Activated T-cell treated with anti-CD3 and anti-CD28 coated beads for 48 hours (primary cell): ENCODE measurements at places on chromosomes 6 and 20.
A peak's percentile ranks its signal among the peaks of the same experiment; 100 is the strongest.

DNA sequence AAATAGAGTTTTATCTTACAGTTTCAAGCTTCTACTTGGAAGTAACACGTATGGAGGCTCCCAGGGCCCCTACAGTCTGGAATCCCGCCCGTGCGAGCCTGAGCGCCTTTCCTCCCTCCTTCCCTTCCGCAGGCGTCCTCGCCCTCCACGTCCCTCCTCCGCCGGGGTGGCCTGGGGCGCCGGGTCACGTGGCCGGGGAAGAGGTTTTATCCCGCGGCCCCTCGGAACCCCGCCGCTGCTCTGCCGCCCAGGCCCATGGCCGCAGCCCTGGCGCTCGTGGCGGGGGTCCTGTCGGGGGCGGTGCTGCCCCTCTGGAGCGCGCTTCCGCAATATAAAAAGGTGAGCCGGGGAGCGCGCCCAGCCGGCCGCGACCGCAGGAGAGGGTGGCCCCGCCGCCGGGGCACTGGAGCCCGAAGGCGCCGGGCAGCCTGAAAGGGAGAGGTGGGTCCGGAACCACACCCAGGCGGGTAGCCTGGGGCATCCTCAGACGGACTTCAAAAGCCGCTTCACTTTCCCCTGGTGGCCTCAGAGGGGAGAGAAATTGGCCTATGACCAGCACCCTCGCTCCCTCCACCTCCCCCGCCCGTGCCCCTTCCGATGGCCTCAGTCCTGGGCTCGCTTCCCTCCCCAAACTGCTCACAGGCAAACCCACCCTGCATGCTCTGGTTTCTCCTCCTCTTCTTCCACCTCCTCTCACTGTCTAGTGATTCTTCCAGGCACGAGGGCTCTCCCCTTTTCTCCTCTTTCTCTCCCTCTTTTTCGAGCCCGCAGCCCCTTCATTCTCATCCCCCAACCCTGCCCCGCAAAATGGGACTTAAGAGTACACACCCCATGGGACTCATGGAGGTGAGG lies at the start of gene CLPSL2:
CLPSL2 (plus strand) TSS at position 235 of the 852 bp plus-strand sequence; CDS start at position 256, 21 bp downstream.
- no peak for DNase-seq

DNA sequence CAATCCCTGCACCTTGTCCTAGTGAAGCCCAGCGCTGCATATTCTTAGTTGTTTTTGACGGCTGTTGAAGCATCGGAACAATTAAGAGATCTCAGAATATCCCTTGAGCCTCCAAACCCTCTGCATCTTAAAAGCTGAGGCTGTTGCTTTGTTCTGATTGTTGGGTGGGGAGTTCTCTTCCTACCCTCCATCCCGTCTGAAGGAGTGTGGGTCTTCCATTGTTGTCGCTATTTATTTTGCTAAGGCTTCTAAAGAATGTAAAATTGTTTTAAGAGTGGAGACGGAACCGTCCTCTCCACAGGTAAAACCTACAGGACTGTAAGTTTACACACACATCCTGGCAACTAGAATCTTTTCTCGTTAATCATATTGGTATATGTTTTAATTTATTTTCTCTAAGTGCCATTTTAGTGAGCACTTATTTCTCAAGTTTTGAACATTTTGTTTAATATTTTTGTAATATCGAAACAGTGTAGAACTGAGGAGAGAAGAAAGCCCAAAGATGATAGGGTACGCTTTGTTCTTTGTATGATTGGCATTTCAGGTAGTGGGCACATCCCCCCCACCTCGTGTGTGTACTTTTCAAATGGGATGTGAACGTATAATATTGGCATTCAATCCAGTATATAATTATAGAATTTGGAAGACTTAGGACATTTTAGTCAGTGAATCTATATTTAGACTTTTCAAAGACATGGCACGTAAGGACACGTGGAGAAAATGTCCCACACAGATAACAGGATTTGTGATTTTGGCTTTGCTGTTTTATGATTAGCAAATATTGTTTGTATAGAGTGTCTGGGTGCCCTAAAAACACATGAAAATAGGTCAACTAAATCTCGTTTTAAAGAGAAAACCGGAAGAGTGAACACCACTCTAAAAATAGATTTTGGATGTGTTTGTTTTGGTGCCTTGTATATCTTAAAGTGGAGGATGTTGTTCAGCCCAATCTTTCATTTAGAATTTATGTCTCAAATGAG lies 1.3 kb downstream of the RNF146 start:
- no peak for DNase-seq

DNA sequence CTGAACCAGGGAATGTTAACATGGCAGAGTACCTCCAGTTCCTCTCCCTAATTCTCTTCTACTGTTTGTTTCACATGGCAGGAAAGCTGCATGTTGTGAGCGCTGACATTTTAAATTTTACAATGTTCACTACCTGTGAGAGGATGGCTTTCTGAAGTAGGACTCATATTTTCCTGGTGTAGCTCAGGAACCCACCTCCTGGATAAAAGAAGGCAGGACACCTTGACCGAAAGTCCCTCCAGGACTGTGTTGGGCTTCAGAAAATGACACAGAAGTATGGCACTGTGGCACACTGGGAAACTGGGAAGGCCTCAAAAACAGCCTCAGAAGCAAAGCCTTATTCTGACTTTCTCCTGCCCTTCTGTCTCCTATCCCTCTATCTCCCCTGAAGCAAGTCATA lies 33.3 kb downstream of the PTPRK start:
- DNase-seq = no peak

- DNase-seq = no peak
Observed at GRCh38 chr20:46634528-46634927, 16.7 kb downstream of the SLC13A3 start.

DNA sequence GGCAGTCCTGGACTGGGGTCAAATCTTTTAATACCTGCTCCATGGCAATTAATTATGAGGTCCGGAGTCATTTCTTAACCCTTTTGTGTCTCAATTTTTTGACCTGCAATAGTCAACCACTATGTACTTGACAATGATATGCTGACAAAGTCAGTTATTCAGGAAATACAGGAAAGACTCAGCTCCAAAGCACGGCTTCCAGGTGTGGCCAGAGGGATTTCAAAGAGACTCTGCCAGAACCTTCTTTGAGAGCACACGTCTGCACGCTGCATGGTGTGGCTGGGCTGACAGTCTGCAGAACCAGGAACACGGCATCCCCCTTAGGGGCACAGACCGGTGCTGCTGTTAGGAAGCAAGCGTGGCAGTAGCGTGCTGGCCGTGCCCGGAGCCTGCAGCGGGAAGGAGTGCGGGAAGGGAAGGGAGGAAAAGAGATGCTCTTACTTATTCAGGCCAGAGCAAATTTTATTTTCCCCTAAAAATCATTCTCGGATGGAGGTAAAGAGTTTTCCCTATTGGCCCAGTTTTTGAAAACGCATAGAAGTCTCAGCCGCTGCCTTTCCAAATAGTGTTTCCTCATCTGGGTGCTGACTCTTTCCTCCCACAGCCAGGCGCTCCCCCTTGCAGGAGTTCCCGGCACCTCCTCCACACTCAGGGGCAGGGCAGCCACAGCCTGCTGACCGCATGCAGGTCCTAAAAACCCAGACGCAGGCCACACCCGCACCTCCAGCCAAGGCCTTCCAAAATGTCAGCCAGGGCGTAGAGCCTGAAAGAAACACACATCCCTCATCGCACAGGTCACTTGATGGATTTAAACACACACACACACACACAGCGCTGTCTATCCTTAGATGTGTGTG lies 187.4 kb upstream of the SNX9 start:
- no peak for DNase-seq

- DNase-seq = no peak
Observed at GRCh38 chr6:42131531-42131930, 10.9 kb downstream of the C6orf132 start.

GRCh38 chr20:62358171-62359042 lies 8.7 kb downstream of the LAMA5 start:
- DNase-seq = no peak

DNA sequence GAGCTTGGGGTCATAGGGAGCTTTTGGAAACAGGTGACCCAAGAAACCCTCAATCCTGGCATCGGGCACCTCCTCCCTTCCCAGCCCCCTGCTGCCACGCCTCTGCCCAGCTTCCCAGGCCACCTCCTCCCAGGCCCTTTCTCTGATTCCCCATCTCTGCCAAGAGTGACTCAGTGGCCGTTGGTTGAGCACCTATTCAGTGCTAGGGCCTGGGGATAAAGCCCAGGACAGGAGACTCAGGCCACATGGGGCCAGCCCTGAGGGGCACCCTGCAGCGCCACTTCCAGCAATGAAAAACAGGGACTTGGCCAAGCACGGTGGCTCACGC lies 110.1 kb downstream of the ASXL1 start:
- no peak for DNase-seq

DNA sequence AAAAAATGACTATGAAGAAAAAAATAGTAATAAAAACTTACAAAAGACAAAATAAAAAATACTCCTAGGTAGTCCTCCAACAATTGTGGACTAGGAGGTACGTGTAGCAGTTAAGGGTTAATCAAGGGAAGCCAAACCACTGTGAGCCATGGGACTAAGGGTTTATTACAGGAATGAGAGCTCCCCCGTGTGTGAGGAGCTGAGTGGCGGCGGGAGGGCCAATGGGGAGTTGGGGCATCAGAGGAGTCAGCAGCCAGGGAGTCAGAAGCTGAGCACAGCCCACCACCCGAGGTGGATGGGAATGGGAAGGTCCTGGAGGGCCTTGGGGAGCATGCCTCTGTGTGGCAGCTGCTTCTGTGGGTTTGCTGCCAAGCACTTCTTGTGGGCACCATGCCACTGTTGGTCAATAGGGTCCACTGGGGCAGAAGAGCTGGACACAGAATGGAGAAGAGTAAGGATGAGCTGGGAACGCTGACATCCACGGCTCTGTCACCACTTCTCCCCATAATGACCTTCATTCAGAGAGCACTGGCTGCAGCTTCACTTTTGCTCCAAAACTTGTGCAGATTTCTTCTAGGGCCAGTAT lies 373.3 kb downstream of the CDKAL1 start:
- no peak for DNase-seq

- DNase-seq = no peak
Observed at GRCh38 chr6:164069350-164069990, 655.0 kb downstream of the QKI start.

- peak; percentile 27 for DNase-seq
Observed at GRCh38 chr20:49591217-49591865, 23.4 kb upstream of the PTGIS start.

- DNase-seq = no peak
Observed at GRCh38 chr6:16559071-16559470, 202.2 kb downstream of the ATXN1 start.

- DNase-seq = no peak
Observed at GRCh38 chr6:126127659-126128058, 141.3 kb downstream of the TRMT11 start.

DNA sequence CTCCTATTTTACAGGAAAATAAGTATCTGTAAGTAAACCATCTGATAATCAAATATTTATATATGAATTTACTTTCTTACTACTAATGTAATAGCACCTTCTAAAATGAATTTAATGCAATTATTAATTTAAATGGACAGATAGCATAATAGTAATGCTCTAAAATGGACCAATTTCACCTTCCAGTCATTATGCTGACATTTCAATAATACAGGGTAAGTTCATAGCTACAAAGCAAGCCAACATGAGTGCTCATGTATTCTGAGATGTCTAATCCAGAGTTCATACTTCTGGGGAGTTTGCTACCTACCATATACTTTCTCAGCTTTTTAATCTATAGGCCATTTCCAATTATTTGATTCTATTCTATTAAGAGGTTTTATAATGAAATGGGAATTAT lies 11.6 kb downstream of the ENPP5 start:
- DNase-seq = no peak

- no peak for DNase-seq
Observed at GRCh38 chr20:19885594-19885938, 127.5 kb downstream of the RIN2 start.

DNA sequence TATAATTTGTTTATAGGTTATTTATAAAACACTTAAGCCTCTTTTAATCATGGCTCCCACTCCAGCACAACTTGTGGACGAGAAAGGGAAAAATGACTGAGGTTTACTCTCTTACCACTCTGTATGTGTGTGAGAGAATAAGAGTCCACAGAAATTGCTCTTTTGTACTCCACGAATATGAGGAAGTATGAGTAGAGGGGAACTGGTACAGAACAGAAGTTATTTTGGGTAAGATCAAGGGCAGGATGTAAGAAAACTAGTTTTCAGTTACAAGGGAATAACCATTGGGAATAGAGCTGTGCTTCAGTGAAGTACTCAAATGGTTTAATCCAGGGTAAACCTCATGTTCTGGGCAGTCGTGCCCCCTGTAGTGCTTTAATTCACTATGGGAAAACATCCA lies 72.6 kb downstream of the REV3L start:
- DNase-seq = no peak

DNA sequence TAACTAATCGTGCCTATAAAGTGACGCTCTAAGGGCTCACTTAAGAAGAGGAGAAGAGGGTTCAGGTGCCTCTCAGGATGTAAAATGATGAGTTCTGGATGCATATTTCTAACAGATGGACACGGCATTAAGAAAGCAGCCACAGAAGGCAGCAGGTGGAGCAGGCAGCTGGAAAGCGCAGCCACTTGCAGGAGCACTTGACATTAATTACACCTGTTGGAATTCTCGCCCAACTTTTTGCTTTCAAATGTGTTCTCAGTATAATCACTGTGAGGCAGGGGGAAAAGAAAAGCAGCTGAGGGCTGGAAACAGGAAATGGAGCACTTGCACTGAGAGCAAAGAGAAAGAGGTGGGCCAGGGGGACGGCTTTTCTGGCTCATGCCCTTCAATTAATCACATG lies 164.2 kb downstream of the NKAIN2 start:
- DNase-seq = no peak

DNA sequence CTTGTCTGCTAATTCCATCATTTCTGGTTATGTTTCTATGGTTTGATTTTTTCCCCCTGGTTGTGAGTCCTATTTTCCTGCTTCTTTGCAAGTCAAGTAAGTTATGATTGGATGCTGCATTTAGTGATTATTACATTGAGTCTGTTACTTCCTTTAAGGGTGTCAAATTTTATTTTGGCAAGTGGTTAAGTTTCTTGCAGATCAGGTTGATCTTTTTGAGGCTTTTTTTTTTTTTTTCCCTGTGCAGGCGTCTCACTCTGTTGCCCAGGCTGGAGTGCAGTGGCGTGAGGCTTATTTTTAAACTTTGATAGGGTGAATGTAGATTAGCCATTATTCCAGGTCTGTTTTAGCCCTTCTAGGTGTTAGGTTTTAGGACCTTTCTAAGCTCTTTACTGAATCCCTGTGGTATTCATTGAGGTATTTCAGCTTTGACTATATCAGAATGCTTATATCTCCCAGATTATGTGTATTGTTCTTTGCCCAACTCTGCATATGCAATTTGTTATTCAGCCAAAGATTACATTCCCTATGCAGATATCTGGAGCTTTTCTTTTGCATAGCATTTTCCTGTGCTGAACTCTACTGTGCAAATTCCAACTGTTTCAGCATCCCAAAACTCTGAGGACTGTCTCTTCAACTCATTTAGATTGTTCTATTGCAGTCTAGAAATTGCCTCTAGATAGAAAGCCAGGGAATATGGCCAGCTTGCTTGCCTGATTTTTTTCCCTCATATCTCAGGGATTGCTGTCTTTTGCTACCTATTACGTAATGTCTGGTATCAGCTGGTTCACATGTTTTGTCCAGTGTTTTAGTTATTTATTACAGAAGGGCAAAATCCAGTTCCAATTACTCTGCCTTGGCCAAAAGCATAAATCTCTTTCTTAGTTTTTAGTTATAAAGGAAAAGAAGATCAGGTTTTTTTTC lies 113.3 kb downstream of the AFG1L start:
- no peak for DNase-seq
